ENCODE measurements at places on chromosomes 3 and 15. TPM values are rescaled to one million over a fixed set of nuclear protein-coding genes. Genes with fewer than 3 reads are reported as not detected.

- no peak for DNase-seq
- no peaks in the 10 kb centered on the region for H3K27me3 ChIP-seq
- H3K4me3 ChIP-seq = no peak overlapping the region
- no peaks in the 10 kb centered on the region for H3K4me1 ChIP-seq
- no peak overlapping the region for H3K27ac ChIP-seq
- H3K36me3 ChIP-seq = peaks cover 4% of the 10 kb centered on the region
These were observed 95.2 kb upstream of the ATP11B start for GRCh38 chr3:182698078-182698477.

- no peak overlapping the region for H3K27ac ChIP-seq
- no peaks in the 10 kb centered on the region for H3K36me3 ChIP-seq
- DNase-seq = no peak
- H3K4me1 ChIP-seq = no peaks in the 10 kb centered on the region
These were observed 269.1 kb upstream of the CFAP20DC start for GRCh38 chr3:59318881-59319280.

DNA sequence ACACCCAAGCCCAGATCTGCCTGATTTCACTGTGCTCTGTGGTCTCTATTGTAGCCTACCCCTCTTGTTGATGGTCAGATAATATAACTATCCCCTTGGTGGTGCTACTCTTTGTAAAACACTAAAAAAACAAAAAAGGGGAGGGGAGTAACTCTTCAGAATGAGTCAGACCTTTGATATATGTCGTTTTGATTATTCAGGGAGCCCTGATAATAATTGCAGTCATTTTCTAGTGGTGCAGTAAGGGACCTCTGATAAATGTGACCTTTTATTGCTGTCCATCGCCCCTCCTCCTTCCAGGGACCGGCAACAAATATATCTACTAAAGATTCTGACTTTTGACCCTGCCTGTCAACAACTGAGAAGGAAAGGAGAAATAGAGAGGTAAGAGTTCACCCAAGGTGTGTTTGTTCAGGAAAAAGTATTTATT lies 45.1 kb upstream of the MAGI1 start:
- no peaks in the 10 kb centered on the region for H3K4me1 ChIP-seq
- no peaks in the 10 kb centered on the region for H3K36me3 ChIP-seq
- no peaks in the 10 kb centered on the region for H3K27me3 ChIP-seq
- no peak overlapping the region for H3K27ac ChIP-seq
- DNase-seq = no peak

- H3K27ac ChIP-seq = no peak overlapping the region
- no peaks in the 10 kb centered on the region for H3K36me3 ChIP-seq
These were observed 63.7 kb downstream of the SLC30A4 start for GRCh38 chr15:45458746-45459403.

- no peak overlapping the region for H3K4me3 ChIP-seq
- no peaks in the 10 kb centered on the region for H3K27me3 ChIP-seq
- no peak overlapping the region for H3K27ac ChIP-seq
- H3K36me3 ChIP-seq = no peaks in the 10 kb centered on the region
- no peaks in the 10 kb centered on the region for H3K4me1 ChIP-seq
- no peak for DNase-seq
These were observed 101.2 kb upstream of the PTX3 start for GRCh38 chr3:157335233-157336076.

GRCh38 chr3:51675201-51675611 lies 4.2 kb downstream of the TEX264 start:
- DNase-seq = no peak
- peaks cover 7% of the 10 kb centered on the region for H3K27me3 ChIP-seq
- H3K4me1 ChIP-seq = peaks cover 78% of the 10 kb centered on the region
- no peak overlapping the region for H3K4me3 ChIP-seq

- H3K4me1 ChIP-seq = no peaks in the 10 kb centered on the region
- H3K4me3 ChIP-seq = no peak overlapping the region
These were observed 202.4 kb upstream of the RGMA start for GRCh38 chr15:93291380-93291779.

DNA sequence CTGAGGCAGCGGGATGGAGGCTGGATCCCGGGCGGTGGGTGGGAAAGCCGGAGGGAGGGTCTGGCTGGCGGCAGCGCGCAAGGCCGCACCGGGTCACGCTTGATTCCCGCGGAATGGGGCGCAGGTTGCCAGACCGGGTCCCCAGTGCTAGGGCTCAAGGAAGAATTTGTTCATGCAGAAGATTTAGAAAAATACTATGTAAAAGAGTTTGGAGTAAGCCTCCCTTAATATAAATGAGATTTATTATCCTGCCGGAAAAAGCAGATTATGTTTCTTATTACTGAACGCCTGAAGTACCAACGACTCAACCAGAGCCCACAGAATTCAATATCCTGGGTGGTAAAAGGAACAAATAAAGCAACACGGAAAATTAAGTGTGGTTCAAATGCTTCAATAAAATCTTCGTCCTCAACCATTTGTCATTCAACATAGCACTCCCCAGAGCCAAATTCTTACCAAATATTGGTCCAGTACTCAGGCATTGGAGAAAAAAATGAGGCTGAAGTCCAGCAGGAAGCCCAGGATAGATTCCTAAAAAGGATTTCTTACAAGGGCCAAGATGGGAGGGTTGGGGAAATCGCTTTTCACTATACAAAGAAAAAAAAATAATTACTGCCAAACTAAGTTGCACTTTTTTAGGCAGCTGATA lies 1.2 kb upstream of the ZBTB20 start:
- H3K27me3 ChIP-seq = peaks cover 14% of the 10 kb centered on the region
- no peaks in the 10 kb centered on the region for H3K36me3 ChIP-seq
- peak overlapping the region; percentile 99 for H3K27ac ChIP-seq
- H3K4me1 ChIP-seq = peaks cover 20% of the 10 kb centered on the region
- H3K4me3 ChIP-seq = peak overlapping the region; percentile 98

- H3K27me3 ChIP-seq = peaks cover 5% of the 10 kb centered on the region
- DNase-seq = no peak
- no peak overlapping the region for H3K4me3 ChIP-seq
- no peaks in the 10 kb centered on the region for H3K4me1 ChIP-seq
These were observed 165.4 kb upstream of the ZPLD1 start for GRCh38 chr3:102269406-102269805.

GRCh38 chr3:120039642-120040610 lies 54.3 kb downstream of the GSK3B start:
- no peak overlapping the region for H3K4me3 ChIP-seq
- H3K4me1 ChIP-seq = peaks cover 44% of the 10 kb centered on the region
- H3K27ac ChIP-seq = peak overlapping the region; percentile 41
- H3K27me3 ChIP-seq = peaks cover 3% of the 10 kb centered on the region
- no peak for DNase-seq

DNA sequence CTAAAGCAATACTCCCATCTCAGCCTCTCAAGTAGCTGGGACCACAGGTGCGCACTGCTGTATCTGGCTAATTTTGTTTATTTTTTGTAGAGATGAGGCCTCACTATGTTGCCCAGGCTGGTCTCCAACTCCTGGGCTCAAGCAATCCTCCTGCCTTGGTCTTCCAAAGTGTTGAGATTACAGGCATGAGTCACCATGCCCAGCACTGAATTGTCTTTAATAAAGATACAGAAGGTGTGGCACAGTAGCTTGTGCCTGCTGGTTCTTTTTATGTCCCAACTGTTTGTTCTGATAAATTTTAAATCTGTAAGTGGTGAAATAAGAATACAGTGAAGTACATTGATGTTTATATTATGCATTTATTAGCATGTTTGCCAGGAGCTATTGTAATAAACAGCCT lies 20.6 kb upstream of the TRAK1 start:
- peaks cover 2% of the 10 kb centered on the region for H3K27me3 ChIP-seq
- DNase-seq = no peak
- peaks cover 61% of the 10 kb centered on the region for H3K4me1 ChIP-seq

DNA sequence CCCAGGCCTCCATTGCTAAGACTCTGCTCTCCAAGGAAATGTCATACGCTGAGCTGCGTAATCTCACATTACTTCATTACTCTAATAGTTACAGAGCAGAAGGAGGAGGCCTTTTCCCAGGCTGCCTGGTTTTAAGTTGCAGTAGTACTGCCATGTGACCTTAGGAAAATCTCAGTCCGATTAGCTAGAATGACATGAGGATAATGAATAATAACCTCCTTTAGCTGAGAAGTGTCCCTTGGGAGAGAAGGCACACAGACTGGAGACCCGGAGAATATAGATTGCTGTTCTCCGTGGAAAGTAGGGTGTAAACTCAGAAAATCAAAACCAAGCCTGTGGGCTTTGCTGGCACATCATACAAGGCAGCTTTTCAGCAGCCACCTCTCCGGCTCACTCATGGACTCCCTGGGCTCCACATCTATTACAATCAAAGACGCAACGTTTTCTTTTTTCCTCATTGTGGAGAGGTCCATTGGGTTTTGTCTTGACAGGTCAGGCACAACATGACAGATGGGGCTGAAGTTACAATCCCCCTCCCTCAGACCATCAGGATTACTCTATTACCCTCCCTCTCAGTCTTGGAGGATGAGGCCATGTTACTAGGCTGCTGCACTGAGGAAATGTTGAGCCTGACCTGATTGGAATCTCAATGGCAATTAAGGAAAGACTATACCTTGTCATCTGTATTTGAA lies 134.8 kb upstream of the MB21D2 start:
- H3K27ac ChIP-seq = no peak overlapping the region
- H3K4me1 ChIP-seq = no peaks in the 10 kb centered on the region
- no peak overlapping the region for H3K4me3 ChIP-seq
- H3K36me3 ChIP-seq = no peaks in the 10 kb centered on the region
- DNase-seq = no peak

GRCh38 chr3:100184948-100185570 lies 70.8 kb upstream of the FILIP1L start:
- no peak overlapping the region for H3K4me3 ChIP-seq
- H3K4me1 ChIP-seq = no peaks in the 10 kb centered on the region
- no peaks in the 10 kb centered on the region for H3K27me3 ChIP-seq
- H3K36me3 ChIP-seq = peaks cover 14% of the 10 kb centered on the region
- DNase-seq = no peak

DNA sequence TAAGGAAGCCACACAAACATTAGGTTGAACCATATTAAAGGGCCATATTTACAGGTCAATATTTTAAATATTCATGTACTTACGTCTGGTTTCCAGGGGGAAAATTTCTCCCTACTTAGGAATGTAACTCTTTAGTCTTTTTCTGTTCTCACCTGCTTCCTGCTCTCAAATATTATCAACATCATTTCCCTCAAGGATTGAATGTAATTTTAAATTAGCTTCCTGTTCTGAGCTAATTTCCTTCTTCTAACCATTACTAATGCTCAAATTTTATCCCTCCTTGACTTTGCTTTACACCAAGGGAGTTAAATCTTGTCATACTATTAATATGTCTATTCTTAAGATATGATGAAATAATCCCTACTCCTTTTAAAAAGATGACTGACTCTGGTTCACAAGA lies 103.4 kb upstream of the UBP1 start:
- peaks cover 16% of the 10 kb centered on the region for H3K36me3 ChIP-seq
- no peak overlapping the region for H3K4me3 ChIP-seq
- DNase-seq = no peak
- H3K27me3 ChIP-seq = no peaks in the 10 kb centered on the region

DNA sequence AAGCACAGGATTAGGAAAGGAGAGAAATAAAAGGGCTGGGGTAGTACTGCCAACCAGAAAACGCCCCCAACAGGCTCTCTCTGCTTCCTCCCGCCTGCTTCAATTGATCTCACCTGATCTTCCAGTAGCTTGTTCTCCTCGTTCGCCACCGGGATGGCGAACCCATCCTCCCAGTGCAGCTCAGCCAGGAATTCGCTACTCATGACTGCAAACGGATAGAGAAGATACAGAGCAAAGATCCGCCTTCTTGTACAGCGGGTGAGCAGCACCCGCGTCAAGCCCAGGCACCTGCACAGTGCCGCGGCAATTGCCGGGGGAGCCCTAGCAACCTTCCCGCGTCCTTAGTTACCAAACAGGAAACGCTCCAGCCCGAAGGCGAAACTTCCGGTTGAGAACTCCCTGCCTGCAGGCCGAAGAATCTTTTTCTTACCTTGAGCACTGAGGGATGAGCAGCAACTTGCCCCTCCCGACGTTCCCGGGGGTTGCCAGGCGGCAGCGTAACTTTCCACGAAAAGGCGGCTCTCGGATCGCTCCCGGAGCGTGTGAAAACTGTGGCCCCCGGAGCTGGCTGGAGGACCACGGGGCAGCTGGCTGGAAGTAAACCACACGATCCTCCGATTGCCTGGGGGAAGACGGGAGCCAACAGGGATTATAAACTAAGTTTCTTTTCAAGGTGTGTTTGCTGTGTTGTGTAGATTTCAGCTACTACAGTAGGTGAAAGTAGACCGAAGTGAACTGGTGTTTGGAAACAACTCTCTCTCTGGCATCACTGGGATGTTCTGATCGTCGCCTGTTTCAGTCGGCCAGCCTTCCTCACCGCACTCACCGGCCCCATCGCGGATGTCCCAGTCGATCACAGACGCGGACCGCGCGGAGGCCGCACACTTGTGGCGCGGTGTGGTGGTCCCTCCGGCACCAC lies at the start of gene CCDC39:
CCDC39 (minus strand) TSS at position 312 of the 919 bp plus-strand sequence; CDS start at position 203, 109 bp downstream.
- H3K27ac ChIP-seq = no peak within 1 kb of the TSS
- peaks cover 19% of the 10 kb centered on the region for H3K4me1 ChIP-seq
- no peaks in the 10 kb centered on the region for H3K36me3 ChIP-seq
- H3K27me3 ChIP-seq = peaks cover 28% of the 10 kb centered on the region
- DNase-seq = peak; percentile 7
- peak within 1 kb of the TSS; percentile 90 for H3K4me3 ChIP-seq

DNA sequence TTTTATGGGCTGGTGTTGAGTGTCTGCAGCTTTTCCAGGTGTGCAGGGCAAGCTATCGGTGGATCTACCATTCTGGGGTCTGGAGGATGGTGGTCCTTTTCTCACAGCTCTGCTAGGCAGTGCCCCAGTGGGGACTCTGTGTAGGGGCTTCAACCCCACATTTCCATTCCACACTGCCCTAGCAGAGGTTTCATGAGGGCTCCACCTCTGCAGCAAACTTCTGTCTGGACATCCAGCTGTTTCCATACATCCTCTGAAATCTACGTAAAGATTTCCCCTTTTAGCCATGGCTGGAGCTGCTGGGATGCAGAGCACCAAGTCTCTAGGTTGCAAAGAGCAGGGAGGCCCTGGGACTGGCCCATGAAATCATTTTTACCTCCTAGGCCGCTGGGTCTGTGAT lies 11.6 kb downstream of the RFX7 start:
- DNase-seq = no peak
- H3K27me3 ChIP-seq = no peaks in the 10 kb centered on the region
- peaks cover 84% of the 10 kb centered on the region for H3K4me1 ChIP-seq
- H3K27ac ChIP-seq = no peak overlapping the region
- H3K36me3 ChIP-seq = peaks cover 52% of the 10 kb centered on the region

DNA sequence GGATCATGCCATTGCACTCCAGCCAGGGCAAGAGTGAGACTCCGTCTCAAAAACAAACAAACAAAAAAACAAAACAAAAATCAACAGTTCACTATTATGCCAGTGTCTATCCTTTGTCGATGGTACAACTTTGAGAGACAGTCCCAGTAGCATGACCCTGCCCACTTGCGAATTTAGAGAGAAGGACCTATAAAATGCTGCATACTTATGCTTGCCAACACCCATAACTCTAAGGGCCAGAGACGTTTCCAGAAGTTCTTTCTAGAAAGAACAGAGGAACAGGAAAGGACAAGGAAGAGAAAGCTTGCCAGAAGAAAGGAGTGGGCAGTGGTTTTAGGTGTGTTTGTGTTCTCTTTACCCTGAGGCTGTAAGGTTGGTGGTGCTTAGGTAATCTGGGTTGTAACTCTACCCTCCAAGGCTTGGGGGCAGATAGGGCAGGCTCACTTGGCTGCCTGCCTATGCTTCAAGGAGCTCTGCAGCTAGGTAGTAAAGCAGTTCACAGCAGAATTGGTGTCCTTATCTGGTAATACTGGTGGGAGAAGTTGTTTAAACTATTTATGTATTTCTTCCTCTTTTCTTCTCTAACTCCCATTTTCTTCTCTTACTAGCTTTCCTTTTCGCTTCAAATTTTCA lies 50.6 kb upstream of the SPPL2A start:
- peaks cover 6% of the 10 kb centered on the region for H3K27me3 ChIP-seq
- DNase-seq = no peak
- no peaks in the 10 kb centered on the region for H3K36me3 ChIP-seq

The RTP4 gene
- 3.7 TPM for polyA plus RNA-seq

The AEN gene
- 12.1 TPM for polyA plus RNA-seq

The C3orf85 gene
- polyA plus RNA-seq = not detected

The ACKR4 gene
- 0.12 TPM for polyA plus RNA-seq
